Endothelial cell of coronary artery (primary cell): ENCODE measurements at places on chromosomes 13 and 19. TPM values are rescaled to one million over a fixed set of nuclear protein-coding genes. Genes with fewer than 3 reads are reported as not detected.

The FCER2 gene
- total RNA-seq = not detected in 2 replicates

The OR7A5 gene
- not detected in 2 replicates for total RNA-seq

The URAD gene
- total RNA-seq = not detected in 2 replicates

The RGS9BP gene
- 0.18 and 0.47 TPM in 2 replicates for total RNA-seq

The VSTM2B gene
- not detected in 2 replicates for total RNA-seq
